Occipital lobe (tissue), 3 donors: ENCODE measurements at places on chromosomes 3 and 15.

GRCh38 chr15:68634122-68634482 lies 55.3 kb downstream of the CORO2B start:
- no peak for DNase-seq

- DNase-seq: no peak
Observed at GRCh38 chr3:106381939-106382335, 513.1 kb upstream of the CBLB start.

DNA sequence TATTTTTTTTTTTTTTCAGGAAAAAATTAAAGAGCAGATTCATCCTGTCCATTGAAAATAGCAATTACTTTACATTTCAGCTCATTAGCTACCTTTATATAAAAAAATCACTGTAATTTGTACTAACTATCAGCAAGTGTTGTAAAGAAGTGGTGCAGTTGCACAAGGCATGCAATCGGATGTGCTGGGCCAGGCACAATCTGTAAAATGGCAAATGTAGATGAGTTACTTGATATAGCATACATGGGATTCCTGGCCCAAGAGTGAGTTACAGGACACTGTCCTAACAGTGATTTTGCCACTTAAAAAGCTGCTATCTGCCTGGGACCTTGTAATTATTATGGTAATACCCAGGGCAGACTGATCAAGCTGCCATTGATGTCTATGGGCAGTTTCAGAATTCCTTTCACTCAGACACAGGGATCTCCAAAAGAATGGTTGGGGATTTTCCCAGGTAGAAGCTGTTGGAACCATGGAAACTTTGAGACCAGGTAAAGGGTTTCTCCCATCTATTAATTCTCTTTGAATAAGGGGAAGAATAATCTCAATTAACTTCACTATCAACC lies 182.2 kb upstream of the ICE2 start:
- DNase-seq: no peak

GRCh38 chr15:89352476-89352875 lies 17.9 kb upstream of the POLG start:
- no peak for DNase-seq

GRCh38 chr3:184597829-184598573 lies 36.4 kb downstream of the EPHB3 start:
- DNase-seq: no peak

GRCh38 chr15:49037546-49037940 lies 8.7 kb downstream of the SECISBP2L start:
- no peak for DNase-seq

DNA sequence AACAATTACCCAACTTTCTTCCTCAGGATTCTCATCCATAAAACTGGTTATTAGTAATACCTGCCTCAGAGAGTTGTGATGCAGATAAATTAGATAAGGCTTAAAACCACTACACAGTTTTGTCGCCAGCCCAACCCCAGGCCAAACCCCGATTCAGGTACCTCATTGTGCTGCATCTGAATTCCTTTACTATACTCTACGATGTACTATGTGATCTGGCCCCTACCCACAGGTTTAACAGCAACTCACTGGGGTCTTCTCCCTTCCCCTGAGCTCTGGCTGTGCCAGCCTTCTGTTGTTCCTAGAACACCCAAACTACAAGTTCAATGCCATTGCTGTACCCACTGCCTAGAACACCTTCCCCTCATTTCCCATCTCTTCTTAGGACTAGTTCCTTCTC lies 64.6 kb downstream of the MYO5A start:
- DNase-seq: no peak

GRCh38 chr15:63608989-63609388 lies 11.8 kb downstream of the FBXL22 start:
- no peak for DNase-seq

DNA sequence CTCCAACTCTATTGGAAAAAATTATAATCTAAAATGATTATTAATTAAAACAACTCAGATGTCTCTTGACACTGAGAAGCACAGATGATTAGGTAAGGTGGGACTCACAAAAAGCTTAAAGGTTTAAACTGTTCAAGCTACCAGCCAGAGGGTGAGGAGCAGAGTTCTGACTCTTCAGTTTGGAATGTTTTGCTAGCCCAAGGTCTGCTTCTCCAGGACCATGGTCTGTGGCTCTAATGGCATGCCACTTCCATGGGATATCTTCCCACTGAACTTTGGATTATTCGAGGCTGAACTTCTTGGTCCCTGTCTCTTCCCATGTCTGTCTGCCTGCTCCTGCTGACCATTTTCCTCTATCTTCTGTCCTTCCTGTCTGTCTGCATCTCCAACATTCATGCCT lies 49.2 kb downstream of the CACNA2D3 start:
- DNase-seq: no peak

DNA sequence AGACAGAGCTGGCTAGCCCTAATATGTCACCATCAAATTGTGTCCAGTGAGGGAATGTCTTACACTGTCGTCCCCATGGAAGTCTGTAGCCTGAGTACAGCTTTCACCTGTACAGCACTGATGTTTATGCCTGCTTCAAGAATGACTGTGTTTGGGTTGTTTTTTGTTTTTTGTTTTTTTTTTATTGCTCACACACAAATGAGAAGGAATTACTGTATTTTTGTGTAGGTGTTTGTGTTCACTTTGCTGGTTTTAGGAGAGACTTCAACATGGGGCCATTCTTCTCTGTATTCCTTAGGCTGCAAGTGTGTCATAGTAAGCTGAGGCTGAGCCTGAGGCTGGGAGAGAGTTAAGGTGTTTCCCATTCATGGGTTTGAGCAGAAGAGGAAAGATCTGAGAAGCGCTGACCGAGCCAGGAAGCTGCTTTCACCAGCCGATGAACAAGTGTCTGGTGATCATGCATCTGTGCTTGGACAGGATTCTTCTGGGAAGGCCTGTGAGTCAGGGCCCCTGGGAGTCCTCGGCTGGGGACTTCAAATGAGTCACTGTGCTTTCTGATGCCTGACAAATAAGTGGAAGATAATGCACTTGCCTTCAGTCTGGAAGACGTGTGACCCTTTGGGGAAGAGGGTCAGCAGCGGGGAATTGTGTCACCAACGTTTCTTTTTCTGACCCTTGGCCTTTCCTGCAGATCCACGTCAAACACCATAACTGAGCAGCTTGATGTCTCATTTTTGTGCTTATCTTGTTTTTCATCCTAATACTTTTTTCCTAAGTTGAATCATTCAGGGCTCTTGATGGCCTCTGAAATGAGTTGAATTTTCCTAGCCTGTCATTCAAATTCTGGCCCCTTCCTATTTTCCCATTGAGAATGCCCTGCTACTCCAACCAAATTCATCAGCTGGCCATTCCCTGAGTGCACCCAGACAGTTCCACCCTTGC lies 36.7 kb upstream of the ZBTB38 start:
- no peak for DNase-seq

DNA sequence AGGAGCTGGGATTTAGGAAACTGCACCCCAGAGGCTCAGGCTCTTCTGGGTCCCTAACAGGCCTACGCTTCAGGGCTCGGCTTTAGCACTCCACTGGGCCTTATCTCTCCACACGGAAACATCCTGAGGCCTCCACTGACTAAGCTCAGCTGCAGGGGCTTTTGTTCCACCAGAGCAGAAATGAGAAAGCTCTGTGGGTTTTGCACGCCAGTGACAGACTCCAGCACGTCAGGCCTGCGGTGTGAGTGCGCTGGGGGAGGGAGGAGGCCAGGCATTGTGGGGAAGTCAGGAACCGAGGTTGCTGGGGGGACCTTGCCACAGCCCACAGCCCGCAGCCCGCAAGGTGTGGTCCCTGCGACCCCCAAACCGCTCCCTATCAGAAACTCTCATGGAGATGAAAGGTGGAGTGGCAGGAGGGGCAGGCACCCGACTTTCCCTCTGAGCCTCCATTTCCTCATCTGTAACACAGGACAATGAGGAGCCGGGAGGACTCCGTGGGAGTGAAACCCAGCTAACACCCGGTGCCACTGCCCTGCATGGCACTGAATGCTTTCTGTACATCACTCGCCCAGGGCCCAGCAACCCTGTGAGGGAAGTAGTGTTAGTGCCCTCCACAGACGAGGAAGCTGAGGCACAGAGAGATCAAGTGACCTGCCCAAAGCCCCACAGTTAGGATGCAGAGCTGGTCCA lies 106.5 kb downstream of the TPRA1 start:
- DNase-seq: no peak

- DNase-seq: no peak
Observed at GRCh38 chr3:128775906-128776542, 50.0 kb downstream of the RAB7A start.

DNA sequence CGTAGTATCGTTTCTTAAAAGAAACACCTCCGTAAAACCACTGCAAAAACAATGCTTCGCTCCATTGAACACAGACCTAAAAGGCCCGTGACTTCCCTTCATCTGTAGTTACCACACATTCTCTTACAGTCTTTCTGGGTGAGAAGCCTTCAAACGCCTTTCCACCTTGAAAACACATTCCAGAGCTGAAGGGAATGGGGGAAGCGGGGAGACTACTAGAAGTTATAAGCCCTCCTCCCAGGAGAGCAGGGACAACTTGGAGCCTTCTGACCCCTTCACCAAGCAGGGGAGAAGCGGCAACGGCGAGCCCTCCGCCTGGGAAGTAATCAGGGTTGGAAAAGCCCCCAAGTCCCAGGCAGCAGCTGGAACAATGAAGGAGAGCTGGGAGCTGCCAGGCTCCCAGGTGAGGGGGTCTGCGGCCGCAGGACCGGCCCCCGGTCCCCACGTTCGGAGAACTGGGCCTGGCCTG lies 461 bp downstream of the SECISBP2L start:
- DNase-seq: peak; percentile 35

- DNase-seq: no peak
Observed at GRCh38 chr3:98657457-98657856, 64.0 kb upstream of the CPOX start.

GRCh38 chr3:127690823-127691452 lies 18.2 kb downstream of the ABTB1 start:
- no peak for DNase-seq

- no peak for DNase-seq
Observed at GRCh38 chr3:67312155-67312554, 314.0 kb downstream of the KBTBD8 start.

- DNase-seq: no peak
Observed at GRCh38 chr3:128619146-128619890, 31.3 kb downstream of the RPN1 start.

DNA sequence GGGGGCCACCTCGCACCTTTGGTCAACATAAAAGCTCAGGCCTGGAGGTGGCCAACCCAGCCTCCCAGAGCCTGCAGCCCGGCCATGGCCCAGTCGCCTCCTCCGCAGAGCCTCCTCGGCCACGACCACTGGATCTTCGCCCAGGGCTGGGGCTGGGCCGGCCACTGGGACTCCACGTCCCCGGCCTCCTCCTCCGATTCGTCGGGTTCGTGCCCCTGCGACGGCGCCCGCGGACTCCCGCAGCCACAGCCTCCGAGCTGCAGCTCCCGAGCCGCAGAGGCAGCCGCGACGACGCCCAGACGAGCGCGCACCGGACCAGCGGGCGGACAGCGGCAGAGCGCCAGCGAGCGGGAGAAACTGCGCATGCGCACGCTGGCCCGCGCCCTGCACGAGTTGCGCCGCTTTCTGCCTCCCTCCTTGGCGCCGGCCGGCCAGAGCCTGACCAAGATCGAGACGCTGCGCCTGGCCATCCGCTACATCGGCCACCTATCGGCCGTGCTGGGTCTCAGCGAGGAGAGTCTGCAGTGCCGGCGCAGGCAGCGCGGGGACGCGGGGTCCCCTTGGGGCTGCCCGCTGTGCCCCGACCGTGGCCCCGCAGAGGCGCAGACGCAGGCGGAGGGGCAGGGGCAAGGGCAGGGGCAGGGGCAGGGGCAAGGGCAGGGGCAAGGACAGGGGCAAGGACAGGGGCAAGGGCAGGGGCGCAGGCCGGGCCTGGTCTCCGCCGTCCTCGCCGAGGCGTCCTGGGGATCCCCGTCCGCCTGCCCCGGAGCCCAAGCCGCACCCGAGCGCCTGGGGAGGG lies at the start of gene MESP2:
MESP2 (plus strand) TSS at position 59 of the 799 bp plus-strand sequence; CDS start at position 85, 26 bp downstream.
- DNase-seq: peak; percentile 62

DNA sequence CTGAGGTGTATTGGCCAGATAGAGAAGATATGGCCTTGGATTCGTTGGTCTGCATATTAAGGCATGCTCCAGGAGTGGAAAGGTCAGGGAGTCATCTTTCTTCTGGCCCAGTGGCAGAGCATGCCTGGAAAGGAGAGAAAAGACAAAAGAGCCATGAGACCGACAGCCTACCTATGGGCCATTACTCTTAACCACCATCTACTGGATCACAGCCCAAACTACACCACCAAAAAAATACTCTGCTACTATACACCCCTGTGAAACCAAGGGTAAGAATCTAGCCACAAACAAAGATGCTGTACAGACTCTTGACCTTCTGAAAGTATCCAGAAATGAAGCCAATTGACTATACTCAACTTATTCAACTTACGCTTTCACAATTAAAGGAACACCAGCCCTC lies 96.1 kb upstream of the PLSCR5 start:
- DNase-seq: no peak

DNA sequence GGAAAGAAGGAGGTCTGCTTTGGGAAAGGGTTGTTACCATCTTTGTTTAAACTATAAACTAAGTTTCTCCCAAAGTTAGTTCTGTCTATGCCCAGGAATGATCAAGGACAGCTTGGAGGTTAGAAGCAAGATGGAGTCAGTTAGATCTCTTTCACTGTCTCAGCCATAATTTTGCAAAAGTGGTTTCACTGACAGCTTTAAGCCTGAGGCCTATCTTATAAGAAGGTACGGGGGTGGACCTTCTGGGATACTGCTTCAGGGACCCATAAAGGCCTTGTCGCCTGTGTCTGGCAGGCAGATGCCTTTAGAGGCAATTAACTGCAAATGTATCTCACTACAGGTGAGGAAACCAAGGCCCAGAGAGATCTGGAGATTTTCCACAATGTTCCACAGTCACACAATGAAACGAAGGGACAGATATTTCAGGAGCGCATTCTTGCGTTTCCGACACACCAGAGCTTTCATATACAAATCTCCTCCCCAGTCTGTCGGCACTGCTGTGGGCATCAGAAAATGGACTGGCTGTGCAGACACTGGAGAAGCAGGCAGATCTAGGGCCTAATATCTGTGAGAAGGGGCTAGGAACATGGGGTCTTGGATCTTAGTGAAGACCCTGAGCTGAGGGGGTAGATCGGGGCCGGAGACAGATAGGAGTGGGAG lies 169.5 kb upstream of the SMAD3 start:
- DNase-seq: no peak

- no peak for DNase-seq
Observed at GRCh38 chr15:90058775-90059174, 43.5 kb downstream of the IDH2 start.

GRCh38 chr3:175270866-175271265 lies 411.7 kb downstream of the NAALADL2 start:
- DNase-seq: no peak

GRCh38 chr3:159619341-159619885 lies 369.2 kb upstream of the IL12A start:
- DNase-seq: no peak

DNA sequence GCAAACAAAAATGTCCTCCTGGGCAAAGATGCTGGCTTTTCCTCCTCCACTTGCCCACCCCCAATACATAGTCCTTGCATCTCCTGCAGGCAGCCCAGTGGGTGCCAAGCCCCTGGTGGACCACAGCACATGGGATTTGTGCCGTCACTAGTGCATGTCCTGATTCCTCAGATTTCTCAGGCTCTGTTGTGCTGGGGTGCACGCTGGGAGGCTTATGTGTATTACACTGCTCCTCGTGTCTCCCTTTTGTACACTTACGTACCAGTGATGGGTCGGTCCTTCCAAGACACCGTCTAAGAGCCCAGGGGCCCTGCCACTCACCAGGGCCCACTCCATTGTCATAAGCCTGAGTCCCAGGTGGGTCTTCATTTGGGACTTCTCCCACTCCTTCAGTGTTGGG lies 70.1 kb downstream of the PLXNA1 start:
- no peak for DNase-seq
